Activated naive CD4-positive, alpha-beta T cell (primary cell): ENCODE measurements at places on chromosomes 6 and 20.

GRCh38 chr6:47483853-47484546 is 6.4 kb downstream of the CD2AP start:
- DNase-seq = no peak

GRCh38 chr20:41784209-41784958 is 166.2 kb upstream of the CHD6 start:
- no peak for DNase-seq

DNA sequence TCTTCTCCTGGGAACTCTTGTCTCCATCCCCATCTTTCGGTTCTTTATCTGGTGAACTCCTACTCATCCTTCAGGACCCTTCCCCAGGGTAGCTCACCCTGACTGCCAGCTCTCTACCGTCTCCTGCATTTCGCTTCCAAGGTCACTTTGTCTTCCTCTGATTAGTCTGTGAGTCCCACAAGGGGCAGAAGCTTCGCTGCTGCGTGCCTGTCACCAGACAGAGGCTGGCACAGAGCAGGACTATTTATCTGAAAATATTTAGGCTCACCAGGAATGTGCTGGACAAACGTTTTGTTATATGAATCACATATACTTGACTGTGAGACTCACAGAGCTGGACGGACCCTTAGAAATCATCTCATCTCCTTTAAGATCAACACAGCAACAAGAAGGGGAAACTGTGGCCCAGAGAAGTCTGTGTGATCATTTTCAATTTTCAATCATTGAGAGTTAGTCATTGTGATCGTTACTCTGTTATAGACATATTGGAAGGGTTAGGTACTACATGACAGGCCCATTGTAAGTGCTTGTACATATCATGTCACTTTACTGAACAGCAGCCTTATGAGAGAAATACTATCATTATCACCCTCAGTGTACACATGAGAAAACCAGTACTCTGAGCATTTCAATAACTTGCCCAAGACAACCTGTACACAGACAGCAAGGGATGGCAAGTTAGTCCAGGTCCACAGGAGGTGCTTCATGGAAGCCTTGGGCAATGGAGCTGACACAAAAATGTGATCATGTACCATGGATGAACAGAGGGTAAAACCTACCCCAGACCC is 51.4 kb downstream of the JPH2 start:
- no peak for DNase-seq

DNA sequence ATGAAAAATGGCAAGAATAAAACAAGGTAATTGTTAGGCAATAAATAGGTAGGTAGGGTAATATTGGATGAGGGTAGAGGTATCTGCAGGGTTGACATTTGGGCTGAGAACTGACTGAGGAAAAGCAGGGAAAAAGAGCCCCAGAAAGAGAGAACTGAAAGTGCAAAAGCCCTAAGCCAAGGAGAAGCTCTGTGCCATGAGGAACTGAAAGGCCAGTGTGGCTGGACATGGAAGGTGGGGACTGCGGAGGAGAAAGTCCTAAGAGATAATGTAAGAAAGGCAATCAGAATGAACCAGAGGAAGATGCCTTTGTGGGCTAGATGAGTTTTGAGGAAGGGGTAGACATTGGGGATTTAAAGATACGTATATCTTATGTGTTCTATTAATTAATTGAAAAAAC is 9.9 kb upstream of the HIVEP2 start:
- DNase-seq = no peak

DNA sequence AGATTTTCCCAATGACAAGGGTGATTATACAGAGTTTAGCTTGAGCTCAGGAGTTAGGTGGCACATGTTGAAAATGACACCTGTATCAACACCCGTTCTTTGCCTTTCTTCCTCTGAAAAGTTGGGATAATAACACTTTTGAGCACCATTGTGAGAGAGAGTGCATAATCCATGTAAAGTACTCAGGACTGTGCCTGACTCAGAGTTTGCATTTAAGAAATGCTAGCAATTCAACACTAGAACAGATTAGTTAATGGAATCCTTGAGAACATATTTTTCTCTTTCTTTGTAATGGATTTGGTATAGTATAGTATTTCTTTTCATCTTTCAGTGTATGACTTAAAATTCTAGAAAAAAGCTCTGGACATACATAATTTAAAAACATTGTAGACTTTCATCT is 449.2 kb downstream of the GJA1 start:
- no peak for DNase-seq

DNA sequence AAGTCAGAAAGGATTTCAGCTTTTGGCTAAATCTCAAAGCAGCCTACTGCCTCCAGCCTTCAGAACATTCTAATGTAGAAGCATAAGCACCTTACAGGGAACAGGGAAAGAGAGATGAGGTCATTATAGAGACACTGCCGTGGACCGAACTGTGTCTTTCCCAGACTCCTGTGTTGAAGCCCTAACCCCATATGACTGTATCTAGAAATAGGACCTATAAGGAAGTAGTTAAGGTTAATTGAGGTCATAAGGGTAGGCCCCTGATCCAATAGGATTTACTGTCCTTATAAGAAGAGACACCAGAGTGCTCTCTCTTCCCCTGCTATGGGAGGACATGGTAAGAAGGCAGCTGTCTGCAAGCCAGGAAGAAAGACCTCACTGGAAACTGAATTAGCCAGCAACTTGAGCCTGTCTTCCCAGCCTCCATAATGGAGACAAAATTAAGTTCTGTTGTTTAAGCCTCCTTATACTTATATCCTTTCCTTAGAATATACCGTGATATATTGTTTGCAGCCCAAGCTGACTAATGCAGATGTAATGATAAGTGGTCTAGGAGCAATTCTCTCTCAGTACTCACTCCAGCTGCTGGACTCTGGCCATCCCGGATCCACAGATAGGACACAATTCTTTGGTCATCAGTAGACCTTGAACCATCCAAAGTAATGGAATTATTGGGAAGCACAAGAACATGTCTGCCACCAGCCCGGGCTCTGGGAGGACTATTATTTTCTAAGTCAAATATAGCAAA is 71.4 kb downstream of the ALDH5A1 start:
- no peak for DNase-seq
